ENCODE measurements at places on chromosomes 6 and 20.

DNA sequence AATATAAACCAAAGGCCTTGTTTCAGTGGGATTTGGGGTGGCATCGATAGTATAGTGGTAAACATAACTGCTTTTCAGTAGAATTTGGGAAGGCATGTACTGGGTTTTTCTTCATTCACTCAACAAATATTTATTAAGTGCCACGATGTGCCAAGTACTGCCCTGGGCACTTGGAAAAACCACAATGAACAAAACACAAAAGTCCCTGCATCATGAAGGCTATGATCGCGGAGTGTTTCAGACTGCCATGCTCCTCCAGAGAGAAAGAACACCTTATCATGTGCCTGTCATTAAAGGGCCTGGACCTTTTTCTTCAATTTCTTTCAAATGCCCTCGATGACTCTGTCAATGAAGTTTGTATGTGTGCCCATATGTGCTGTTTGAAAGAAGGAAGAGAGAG lies 59.2 kb upstream of the CEP85L start:
- no peak for DNase-seq

DNA sequence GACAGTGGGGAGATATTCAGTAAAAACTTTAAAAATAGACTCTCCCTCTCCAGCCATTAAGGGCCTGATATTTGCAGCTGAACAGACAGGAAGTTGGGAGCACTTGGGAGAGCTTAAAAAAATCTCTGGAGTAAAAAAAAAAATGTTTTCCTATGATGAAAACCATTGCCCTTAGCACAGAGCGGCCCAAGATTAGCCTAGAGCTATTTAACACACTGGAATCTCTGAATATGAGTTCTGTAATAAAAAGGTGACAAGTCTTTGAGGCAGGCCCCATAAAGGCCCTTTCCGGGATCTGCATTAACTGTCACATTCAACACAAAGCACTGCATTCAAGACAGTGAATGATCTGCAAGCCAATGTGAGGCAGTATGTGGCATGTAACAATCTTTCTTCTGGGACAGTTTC lies 393.7 kb downstream of the ZFAND3 start:
- peak; percentile 11 for DNase-seq

DNA sequence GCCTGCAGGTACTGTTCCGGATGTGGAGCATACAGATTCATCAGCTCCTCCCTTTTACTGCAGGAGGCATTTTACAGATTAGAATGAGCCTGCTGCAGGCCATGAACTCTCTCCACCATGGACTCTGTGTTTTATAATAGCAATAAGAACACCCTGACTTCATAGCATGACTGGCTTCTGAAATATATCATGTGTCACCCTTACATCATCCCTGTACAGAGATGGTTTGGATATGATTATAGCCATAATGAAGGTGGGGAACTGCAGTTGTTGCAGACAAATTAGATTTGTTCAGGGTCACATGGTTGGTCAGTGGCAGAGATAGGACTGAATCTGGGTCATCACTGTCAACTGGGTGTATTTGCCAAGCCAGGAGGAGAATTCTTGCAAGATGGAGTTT lies 100.7 kb downstream of the FOXO3 start:
- DNase-seq, result peak; percentile 27

- no peak for DNase-seq
Observed at GRCh38 chr6:132673376-132674094, 14.6 kb upstream of the TAAR1 start.

Data from AG10803 (cell line).